ENCODE measurements at places on chromosomes 3 and 15.

GRCh38 chr3:4472312-4472711 is 5.2 kb upstream of the SUMF1 start:
- no peak for DNase-seq

DNA sequence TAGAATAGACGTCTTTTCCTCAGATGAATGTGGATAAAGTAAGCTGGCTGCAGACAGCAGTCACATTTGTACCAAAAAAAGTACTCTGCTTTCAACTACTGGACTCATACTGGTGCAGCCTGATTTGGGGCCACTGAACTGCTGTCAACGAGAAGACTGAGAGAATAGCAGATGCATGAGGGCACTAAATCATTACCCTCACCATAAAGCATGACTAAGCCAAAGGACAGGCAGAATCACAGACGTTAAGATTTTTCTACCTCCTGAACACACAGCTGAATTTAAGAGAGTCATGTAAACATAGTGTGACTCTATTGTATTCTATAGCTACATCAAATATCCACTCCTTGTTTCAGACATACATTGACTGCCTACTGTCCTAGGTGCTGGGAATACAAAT is 67.8 kb upstream of the CDAN1 start:
- DNase-seq = no peak

GRCh38 chr3:15310491-15311370 is 21.7 kb downstream of the SH3BP5 start:
- DNase-seq = no peak

GRCh38 chr3:161691677-161692076 is 195.1 kb downstream of the OTOL1 start:
- DNase-seq = no peak

GRCh38 chr3:141726483-141726882 is 11.6 kb upstream of the RNF7 start:
- no peak for DNase-seq

DNA sequence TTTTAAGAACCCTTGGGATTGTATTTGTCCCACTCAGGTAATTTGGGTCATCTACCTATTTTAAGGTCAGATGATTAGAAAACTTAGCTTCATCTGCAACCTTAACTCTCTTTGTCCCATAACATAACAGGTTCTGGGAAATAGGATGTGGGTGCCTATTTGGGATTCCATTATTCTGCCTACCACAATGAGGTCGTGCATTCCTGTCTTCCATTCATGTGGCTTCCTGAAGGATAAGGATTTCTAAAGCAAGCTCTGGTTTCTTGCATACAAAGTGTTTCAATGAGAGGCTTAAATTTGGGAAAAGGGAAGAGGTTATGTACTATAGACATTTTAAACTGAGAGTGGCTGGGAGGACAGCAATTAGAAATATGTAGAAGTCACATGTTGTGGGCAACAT is 190.3 kb downstream of the MCTP2 start:
- no peak for DNase-seq

- DNase-seq = no peak
Measured at GRCh38 chr3:178455226-178455625, 81.0 kb upstream of the KCNMB2 start.

- no peak for DNase-seq
Measured at GRCh38 chr3:21407743-21408142, 343.3 kb downstream of the ZNF385D start.

DNA sequence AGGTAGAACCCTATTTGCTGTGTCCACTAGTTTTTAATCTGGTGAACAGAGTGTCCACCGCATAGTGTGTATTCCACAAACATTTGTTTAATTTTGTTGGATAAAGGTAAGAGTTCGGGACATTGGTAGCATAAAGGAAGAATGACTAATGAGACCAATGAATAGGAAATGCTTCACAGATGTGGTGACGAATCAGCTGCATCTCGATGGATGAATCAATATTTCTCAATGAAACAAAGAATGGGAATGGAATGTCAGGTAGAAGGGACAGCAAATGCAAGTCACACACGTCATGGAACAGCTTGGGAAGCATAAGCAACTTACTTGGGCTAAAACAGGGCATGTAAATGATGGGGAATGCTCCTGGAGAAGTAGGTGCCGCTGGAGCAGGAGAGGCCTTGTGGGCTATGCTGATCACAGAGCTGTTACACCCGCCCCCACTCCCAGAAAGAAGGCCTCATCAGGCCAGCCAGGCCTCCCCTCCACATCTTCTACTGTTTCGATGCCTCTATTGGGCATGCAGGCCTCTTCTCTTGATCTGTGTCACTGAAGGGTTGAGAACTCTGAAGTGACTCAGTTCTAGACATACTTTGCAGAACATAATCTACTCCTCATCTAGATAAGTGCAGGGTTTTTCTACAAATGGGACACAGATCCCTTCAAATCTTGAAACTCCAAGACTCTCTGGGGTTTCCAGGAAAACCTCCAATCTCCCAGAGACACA is 120.0 kb upstream of the GADL1 start:
- no peak for DNase-seq

- DNase-seq = no peak
Measured at GRCh38 chr3:60176614-60177013, 1074.6 kb downstream of the FHIT start.

DNA sequence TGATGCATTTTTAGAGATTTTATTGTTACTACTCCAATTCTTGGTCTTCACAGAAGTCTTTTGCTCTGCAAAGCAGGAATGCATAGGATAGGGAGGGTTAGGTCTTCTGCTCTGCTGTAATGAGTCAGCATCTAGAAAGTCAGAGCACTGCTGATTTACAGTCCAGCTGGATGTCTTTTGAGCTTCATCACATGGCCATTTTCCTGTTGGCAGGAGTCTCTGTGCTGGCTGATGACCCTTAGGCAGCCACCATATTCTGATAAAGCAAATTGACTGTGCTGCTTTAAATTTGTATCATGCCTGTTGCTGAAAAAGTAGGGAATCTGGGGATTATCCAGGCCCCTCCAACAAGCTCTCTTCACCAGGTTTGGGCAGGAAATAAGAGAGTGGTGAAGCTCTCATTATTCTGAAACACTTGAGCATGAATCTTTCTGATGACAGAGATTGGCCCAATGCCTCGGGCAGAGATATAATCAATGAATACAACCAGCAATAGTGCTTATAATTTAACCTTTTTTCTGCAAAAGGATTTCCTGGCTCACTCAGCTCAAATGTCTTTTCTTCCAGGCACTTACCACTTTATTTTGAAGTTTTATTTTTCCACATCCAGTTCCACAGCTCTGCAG is 9.7 kb upstream of the CRBN start:
- no peak for DNase-seq

- no peak for DNase-seq
Measured at GRCh38 chr3:16789344-16790120, 95.2 kb upstream of the PLCL2 start.

DNA sequence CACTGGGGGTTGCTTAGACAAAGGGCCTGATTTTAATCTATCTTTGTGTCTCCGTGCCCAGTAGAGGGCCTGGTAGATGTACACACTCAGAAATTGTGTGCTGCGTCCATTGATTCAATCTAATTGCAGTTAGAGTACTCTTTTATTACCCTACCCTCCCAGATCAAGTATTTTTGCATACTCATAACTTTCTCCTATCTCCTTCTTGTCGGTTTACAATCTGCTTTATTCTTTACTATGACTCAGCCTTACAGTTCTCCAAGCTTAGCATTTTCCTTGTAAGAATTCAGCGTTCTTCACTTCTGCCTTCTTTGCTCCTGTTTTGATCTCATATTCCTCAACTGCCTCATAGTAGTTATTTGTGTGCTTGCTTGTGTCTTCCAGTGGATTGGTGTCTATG is 124.5 kb upstream of the ARRDC4 start:
- no peak for DNase-seq

DNA sequence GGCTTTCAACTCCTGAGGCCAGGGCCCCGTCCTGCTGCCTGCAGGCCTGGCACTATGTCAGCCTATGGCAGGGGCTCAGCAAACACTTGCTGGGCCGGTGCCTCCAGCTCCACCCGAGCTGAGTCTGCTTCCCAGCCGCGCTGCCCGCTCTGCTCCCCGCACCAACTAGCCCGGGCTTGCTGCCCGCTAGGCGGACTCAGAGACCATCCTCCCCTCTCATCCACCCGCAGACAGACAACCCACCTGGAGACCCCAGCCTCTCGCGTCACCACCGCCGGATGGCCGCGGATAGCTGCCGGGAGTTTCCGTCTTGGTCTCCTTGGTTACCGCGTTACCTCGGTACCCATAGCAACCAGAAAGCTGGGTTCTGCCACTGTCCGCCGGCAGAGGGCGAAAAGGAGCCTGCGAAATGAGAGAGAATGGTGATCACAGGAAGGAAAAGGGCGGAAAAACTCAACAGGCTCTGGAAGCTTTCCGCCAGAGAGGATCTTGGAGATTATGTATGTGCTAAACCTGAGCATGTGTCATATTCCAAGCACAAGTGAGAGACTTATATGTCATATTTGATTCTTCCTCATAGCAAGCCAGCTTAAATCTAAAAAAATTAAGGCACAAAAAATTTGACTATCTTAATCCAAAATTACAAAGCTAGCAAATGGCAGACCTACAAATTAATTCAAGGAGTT is at the start of gene ZBBX:
Gene ZBBX, minus strand, starts transcription at position 294 of the 686 bp plus-strand sequence. CDS start 7,396 bp downstream, outside the sequence.
- DNase-seq = peak; percentile 65

GRCh38 chr15:71393383-71393782 is 278.1 kb downstream of the THSD4 start:
- DNase-seq = no peak

DNA sequence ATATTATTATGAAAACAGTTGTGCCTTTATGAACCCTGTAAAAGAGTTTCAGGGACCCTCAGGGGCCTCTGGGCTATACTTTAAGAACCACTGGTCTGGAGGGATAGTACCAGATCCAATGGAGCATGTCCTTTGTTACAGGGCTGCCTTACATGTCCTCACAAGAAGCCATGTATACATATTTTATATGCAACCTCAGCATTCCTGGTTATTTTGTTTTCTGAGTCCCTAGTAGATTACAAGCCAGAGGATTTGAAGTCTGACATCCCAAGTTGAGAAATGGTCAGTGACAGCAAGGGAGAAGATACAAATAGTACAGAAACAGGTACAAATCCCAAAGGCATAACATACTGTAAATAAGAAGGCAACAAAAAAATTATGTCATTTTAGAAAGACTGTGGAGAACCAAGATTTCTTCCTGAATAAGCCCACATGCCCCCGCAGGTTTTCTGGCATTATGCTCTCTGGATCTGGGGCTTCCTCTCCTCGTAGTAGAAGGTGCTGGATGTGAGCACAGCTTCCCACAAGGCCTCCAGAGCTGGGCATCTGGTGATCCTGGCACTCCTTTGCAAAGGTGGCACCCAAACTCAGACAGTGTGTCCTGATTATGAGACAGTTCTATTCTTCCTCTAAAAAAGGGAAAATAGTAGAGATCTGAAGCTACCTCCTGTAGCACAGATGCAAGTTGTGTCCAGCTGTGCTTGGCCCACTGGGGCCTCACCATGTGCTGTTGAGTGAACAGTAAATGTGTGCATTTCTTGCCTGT is 114.0 kb downstream of the NR1D2 start:
- no peak for DNase-seq

DNA sequence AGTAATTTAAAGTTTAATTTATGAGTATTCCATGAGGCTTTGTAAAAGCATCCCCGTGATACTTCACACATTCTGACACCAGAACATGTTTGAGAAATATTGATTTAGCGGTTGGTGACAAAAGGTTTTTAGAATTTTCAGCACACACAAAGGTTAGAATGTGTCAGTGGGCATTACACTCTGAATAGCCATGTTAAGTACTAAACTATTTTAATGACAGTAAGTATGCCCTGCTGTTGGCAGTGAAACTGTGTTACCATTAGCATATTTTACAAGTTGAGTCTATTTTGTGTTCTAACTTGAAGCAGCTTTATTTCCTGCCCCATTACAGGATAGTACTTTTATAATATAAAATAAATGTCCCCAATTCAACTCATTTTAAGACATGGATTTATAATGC is 66.5 kb downstream of the ADAMTSL3 start:
- no peak for DNase-seq

DNA sequence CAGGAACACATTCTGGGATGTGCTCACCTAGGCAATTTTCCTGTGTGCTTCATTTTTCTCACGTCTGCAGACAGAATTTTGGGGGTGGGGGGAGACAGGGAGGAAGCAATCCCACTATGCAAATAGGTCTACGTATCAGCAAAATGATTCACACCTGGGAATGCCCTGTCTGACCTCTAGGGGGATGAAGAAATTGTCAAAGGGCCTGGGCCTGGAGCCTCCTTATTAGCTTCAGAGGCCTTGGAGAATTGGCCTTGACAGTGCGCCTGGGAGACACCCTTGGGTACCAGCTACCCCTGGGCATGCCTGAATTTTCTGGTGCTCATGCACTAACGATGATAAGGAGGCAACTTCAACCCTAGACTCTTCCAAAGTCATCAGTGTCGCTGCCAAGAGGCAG is 207.5 kb downstream of the CADPS start:
- no peak for DNase-seq

- no peak for DNase-seq
Measured at GRCh38 chr3:109572301-109572700, 235.0 kb upstream of the DPPA4 start.

DNA sequence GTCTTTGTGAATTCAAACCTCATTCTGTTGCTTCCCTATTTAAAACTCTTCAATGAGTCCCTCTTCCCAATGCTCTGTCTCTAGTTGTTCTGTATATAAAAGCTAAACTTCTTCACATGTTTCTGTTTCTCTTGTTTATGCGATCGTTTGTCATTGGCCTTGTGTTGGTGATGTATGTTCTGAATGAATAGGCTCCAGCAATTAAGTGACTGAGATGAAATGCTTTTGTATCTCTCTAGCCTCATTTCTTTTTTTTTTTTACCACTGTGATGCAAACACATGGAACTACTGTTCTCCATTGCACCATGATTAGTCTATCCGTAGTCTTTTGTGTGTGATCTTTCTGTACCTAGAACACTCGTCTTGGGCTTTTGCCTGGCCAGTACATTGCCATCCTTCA is 380.5 kb upstream of the TPRG1 start:
- DNase-seq = no peak

GRCh38 chr3:177419904-177420601 is 222.8 kb upstream of the TBL1XR1 start:
- no peak for DNase-seq

GRCh38 chr3:122727294-122727693 is 46.7 kb downstream of the PARP14 start:
- no peak for DNase-seq

GRCh38 chr3:57910990-57911389 is 97.2 kb upstream of the FLNB start:
- DNase-seq = no peak

- no peak for DNase-seq
Measured at GRCh38 chr3:57892423-57892822, 115.8 kb upstream of the FLNB start.

DNA sequence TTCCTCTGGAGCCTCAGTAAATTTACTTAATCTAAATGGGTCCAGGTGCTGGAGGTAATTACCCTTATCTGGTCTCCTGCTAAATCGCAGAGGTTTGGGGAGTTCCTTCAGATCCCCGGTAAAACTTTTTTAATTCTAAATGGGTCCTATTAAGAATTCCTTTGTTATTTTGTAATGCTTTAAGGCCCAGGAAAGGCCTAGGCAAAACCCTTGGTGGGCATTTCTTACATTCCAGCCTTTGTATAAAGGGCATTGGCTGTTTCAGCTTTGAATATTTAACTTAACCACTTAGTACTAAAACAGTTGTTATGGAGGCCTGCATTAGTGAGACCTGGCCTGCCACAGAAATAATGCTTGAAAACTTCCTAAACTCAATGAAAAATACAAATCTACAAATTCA is 14.9 kb upstream of the ZNF662 start:
- no peak for DNase-seq

Measured in effector memory CD4-positive, alpha-beta T cell (primary cell).